ENCODE measurements at places on chromosomes 2 and 18.

DNA sequence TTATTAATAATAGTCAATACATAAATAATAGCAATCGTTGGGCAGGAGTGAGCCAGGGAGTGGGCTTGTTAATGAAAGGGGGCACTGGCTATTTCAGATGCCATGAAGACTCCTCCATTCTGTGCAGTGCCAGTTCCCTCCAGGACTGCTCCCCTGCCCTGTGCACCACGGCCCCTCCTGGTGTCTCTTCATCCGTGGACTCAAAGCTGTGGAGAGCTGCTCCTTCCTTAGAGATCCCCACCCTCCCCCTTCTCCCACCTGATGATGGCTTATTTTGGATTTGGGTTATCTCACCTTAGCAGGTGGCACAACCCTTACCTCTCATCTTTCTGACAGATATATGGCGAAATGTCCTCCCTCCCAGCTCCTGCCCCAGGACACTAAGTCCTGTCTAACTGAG is 3.1 kb upstream of the CELF4 start:
- no peak for DNase-seq

- DNase-seq, result no peak
Observed at GRCh38 chr18:49241852-49242251, 218.6 kb downstream of the DYM start.

DNA sequence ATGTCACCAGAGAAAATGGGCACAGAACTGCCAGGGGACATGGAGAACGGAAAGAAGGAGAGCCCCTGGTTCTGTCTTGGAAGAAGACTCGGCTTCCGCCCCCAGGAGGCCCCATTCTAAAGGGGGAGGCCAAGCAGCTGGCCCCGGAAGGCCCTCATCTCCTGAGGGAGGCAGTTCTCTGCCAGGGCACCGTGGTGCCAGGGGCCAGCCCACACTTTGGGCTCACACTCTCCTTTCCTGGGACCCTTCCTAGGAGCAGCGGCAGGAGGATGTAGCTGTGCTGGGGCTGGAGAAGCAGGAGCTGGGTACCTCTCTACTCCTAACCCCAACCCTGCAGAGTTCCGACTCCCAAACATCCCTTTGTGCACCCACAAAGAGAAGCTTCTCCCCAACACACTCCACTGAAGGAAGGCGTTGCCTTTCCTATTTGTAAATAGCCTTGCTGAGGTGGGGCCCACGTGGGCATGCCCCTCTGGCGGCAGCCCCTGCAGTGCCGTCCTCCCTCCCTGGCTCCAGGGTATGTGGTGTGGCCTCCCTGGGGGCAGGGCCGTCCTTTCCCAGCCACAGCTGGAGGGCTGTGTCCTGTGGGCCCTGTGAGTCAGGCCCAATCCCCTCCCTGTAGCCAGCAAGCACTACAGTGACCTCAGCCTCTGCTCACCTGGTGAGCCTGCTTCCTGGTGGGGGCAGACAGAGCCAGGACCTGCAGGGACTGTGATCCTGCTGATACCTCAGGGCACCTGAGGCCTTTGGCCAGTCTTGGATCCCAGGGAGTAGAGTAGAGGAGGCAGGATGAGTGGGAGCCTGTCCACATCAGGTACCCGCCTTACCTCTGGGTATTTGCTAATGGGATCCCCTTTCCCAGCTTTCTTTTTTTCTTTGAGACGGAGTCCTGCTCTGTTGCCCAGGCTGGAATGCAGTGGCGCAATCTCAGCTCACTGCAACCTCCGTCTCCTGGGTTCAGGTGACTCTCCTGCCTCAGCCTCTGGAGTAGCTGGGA is 26.6 kb downstream of the ZFP36L2 start:
- no peak for DNase-seq

- DNase-seq, result no peak
Observed at GRCh38 chr2:11602563-11603204, 67.3 kb downstream of the NTSR2 start.

DNA sequence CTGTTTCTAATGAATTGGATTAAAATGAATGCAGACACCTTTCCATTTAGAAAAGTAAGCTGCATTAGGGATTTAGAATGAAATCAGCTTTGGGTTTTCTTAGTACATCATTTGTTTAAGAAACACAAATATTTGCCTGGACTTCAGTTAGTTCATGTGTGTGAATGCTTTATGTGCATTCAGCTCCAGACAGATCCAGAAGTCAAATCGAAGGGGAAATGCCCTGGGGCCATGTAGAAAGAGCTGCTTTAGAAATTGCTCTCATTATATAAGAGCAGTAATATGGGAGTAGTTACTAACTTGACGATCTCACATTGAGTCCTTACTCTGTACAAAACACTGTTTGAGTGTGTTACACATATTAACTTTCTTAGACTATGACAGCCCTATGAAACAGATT is 88.0 kb upstream of the TTC39C start:
- no peak for DNase-seq

DNA sequence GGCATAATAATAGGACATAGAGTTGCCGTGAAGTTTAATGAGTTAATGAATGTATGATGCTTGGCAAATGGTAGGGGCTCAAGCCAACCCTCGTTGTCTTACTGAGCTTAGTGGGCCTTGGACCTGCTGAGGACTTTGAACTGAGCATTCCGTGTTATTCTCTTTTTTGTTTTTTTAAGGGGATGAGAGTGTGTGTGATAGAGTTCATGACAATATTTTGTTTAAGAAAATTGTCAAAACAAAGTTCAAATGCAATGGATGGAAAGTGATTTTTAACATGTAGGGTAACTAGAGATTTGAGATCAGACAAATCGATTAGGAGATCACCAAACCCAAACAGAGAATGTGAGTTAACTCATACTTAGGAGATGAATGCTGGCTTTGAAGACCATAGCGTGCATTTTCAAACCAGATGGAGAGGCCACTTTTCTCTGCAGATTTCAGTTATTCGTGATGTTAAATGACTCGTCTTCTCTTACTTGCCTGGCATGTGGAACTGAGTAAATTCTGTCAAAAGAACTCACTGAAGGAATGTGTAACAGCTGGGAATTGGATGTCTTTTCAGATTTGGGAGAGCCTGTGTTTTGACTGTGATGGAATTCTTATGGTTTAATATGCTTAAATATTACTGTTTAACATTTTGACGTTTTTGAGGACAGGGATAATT is 88.7 kb downstream of the NEDD4L start:
- no peak for DNase-seq

DNA sequence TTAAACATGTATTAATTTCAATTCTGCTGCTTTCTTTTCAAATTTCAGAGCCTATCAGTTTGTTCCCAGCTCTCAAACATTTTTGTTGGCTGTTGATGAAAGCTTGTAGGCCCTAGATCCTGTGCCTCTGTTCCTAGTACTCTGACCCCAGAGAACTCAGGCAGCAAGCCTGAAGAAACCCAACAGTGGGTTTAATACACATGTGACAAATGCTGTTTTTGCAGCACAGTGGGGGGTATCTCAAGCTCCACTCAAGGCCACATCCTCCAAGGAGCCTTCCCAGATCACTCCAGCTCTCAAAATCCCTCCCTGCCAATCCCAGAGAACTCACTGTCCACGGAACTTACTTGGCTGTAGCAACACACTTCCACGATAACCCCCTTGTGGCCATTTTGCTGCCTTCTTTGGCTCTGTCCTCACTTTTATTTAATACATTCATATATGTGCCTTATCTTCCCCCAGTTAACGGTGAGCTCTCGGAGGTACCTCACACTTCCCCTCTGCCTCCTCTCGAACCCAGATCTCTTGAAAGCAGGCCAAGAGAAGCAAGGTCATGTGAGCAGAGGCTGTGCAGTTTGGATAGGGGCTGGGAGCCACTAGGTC is 122.4 kb downstream of the TNS1 start:
- DNase-seq, result no peak

DNA sequence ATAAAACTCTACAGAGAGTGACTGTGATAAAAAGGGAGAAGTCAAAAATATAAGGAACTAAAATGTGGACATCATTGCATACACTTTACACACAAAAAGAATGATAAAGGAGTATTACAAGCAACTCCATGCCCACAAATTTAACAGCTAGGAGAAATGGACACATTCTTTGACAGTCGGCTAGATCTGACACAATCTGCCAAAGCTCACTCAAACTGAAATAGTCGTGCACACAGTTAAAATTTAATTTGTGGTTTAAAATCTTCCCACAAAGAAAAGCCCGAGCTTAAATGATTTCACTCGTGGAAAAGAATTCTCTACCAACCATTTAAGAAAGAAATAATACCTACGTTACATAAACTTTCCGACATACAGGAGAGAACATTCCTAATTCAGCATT is 132.4 kb downstream of the ZAP70 start:
- DNase-seq, result no peak

- no peak for DNase-seq
Observed at GRCh38 chr18:29002747-29003146, 825.8 kb upstream of the CDH2 start.

- DNase-seq, result no peak
Observed at GRCh38 chr2:18540872-18541271, 19.6 kb downstream of the RDH14 start.

DNA sequence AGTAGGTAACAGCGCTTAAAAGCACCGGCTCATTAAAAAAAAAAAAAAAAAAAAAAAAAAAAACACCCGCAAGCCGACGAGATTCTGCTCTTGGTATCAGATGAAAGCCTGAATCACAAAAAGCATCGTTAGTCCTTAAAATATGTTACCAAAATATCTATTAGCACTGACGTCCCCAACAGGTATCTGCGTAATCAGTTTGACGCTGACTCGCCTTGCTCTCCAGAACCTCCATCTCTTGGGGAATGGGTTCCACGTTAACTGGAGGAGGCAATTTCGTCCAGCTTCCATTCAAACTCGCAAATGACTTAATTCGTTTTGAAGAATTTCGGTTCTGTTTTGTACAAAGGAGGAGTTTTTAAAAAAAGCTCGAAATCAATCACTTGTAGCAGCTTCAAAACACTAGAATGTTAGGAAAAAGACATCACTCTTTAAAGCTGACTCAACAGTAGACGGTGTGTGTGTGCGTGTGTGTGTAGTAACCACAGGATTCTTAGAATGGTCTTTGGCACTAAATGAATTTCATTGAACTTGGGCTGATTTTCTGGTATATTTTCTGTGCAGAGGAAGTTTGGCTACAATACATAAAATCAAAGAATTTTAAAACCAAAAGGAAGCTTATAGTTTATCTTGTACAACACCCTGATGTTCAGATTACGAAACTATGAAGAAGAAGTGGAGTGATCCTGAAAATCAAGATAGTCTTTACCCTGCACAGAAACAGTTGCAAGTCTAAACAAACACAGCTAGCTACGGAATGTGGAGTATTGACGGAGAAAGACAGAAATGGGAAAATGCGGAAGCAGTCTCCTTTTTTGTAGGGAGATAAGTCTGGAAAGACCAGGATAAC is 1.1 kb upstream of the PGAP1 start:
- DNase-seq, result no peak

DNA sequence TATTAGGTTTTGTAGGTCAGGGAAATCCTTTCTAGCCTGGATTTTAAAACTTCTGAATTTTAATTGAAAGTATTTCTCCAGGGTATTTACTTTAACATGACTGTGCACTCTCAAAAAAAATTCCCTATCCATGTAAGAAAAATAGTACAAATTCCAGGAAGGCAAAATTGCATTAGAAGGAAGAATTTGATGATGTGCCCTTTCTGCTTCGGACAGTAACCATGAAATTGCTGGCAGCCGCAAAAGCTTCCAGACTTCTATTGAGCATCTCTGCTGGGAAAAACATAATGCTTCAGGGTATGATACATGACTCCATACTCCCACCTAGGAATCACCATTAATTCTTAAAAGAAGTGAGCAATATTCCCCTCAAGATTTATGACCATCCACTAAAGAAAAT is 17.2 kb upstream of the KLF7 start:
- DNase-seq, result no peak

DNA sequence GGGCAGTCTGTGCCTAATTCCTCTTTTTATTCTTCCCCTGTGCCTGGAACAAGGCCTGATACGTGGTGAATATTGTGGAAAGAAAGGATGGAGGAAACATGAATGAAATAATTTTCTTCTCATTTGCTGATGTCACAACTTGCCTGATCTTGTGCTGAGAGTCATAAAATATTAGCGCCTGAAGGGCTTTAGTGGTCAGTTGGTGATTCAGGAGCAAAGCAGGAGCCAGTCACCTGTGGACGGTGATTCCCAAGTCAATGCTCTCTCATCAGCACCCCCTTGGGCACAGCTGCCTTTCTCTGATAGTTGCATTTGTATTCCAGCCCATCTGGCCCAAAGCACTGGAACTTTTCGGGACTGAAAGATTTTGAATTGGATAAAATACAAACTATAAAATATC is 502.6 kb upstream of the RAB12 start:
- no peak for DNase-seq

- no peak for DNase-seq
Observed at GRCh38 chr2:150997702-150998440, 263.8 kb downstream of the RBM43 start.

GRCh38 chr2:188293601-188294351 is 2.1 kb downstream of the GULP1 start:
- no peak for DNase-seq

- no peak for DNase-seq
Observed at GRCh38 chr2:191436368-191437055, 191.3 kb downstream of the MYO1B start.

GRCh38 chr2:104043864-104044263 is 810.1 kb upstream of the POU3F3 start:
- DNase-seq, result no peak

Measured in T-helper 1 cell (primary cell).